PC-3 (cell line): ENCODE measurements at places on chromosomes 12 and 14. TPM values are rescaled to one million over a fixed set of nuclear protein-coding genes. Genes with fewer than 3 reads are reported as not detected.

DNA sequence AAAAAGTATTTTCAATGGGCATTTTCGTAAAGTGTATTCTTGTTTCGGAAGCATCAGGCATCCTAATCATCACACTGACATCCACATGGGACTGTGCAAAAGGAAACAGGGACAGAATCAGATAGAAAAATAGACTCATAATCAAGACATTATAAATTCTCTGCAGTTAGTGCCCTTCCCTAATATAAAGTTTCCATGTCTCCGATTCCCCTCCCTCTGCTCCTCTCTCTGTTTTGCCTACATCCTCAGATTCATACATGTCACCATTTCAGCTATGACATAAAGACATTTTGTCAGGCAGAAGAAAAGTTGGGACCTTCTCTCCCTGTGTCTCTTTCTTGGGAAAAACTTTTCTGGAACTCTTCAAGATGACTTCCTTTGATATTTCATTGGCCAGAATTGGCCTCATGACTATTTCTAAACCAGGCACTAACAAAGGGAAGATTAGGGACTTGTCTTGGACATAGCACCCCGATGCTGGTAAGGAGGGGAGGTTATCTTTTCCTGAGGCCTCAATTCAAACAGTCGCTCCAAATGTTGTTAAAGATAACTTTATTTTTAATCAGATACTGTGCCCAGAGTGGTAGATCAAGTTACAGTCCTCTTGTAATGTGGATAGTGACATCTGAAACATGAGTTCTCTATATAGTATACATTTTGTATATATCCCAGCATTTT, 212.1 kb upstream of the BTG1 start:
- no peaks in the 10 kb centered on the region for H3K4me1 ChIP-seq

The TSPAN8 gene
- 1.3 TPM in 1 of 2 replicates, not detected in the other for total RNA-seq

The AQP6 gene
- not detected in 2 replicates for total RNA-seq

The TMEM179 gene
- total RNA-seq = not detected in 2 replicates

DNA sequence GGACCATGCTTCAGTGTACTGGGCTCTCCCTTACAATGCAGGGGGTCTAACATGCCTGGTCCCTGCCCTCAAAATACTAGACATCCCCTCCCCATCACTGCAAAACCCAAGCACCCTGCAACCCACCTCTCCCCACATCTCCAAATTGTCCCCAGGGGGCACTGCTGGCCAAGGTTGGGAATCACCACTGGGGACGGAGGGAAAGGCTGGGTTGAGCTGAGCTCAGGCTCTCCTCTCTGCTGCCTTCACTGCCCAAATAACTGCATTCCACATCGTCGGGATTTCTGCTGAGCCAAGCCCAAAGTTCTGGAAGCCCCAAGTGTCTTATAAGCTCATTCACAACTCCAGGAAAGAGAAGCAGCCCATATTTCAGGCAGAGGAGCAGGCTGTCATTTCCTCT, 69.6 kb downstream of the NT5DC3 start:
- no peaks in the 10 kb centered on the region for H3K27me3 ChIP-seq
- no peak overlapping the region for H3K4me3 ChIP-seq
- H3K36me3 ChIP-seq = peaks cover 7% of the 10 kb centered on the region; the same call in 1 of the 2 replicates
- no peak overlapping the region for H3K27ac ChIP-seq
- peak; percentile 72 for DNase-seq
- H3K4me1 ChIP-seq = no peaks in the 10 kb centered on the region

The OXA1L gene
- total RNA-seq = 126 and 146 TPM in 2 replicates

GRCh38 chr14:50875359-50876070, 3.7 kb downstream of the ABHD12B start:
- no peaks in the 10 kb centered on the region for H3K27me3 ChIP-seq
- no peak for DNase-seq
- no peak overlapping the region for H3K27ac ChIP-seq
- H3K4me1 ChIP-seq = peaks cover 8% of the 10 kb centered on the region
- no peaks in the 10 kb centered on the region for H3K36me3 ChIP-seq

The SNW1 gene
- 67.5 and 74.5 TPM in 2 replicates for total RNA-seq

The CIROP gene
- not detected in 2 replicates for total RNA-seq

The HVCN1 gene
- 2.2 and 3.3 TPM in 2 replicates for total RNA-seq

DNA sequence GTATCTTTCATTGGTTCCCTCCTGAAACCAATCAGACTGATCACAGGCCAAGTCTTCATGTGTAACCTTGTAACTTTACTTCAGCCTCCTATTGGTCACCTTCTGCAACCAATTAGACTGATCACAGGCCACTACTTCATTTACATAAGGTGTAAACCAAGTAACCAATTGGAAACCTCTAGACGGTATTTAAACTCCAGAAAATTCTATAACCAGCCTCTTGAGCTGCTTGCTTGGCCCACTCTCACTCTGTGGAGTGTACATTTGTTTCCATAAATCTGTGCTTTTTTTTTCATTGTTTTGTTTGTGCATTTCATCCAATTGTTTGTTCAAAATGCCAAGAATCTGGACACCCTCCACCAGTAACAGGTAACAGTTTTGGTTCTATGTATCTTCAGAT, 47.5 kb downstream of the EIF2S3B start:
- no peaks in the 10 kb centered on the region for H3K27me3 ChIP-seq
- H3K4me1 ChIP-seq = peaks cover 10% of the 10 kb centered on the region; the same call in 1 of the 2 replicates
- no peak for DNase-seq
- no peak overlapping the region for H3K27ac ChIP-seq

DNA sequence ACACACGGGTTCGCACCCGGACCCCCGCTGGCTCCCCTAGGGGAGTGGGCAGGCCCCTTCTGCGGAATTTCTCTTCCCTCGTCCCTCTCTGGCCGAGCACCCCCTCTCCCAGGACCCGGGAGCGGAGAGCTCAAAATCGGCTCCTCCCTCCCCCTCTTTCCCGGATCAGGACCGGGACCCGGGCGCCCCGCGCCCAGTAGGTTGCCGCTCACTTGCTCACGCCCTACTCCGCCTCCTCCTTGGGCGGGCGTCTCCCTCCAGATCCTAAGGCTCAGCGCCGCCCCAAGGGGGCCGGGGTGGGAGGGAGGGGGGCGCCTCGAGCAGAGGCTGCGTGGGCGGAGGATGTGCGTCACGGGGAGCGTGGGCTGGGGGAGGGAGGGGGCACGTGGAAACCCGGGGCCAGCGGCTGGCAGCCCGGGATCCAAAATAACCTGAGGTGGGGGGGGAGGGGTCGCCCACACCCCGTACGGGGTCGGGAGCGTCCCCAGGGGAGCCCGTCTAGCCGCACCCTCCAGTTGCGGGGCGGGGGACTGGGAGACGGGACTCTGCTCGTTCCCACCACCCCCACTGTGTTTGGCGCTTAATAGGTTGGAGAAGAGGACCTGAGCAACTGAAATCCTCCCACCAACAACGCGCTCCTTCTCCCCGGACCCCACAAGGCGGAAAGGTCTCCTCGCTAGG, 1.8 kb upstream of the NAB2 start:
- no peaks in the 10 kb centered on the region for H3K36me3 ChIP-seq
- DNase-seq = peak; percentile 83
- no peaks in the 10 kb centered on the region for H3K27me3 ChIP-seq
- peak overlapping the region; percentile 82 for H3K4me3 ChIP-seq
- H3K4me1 ChIP-seq = peaks cover 25% of the 10 kb centered on the region

DNA sequence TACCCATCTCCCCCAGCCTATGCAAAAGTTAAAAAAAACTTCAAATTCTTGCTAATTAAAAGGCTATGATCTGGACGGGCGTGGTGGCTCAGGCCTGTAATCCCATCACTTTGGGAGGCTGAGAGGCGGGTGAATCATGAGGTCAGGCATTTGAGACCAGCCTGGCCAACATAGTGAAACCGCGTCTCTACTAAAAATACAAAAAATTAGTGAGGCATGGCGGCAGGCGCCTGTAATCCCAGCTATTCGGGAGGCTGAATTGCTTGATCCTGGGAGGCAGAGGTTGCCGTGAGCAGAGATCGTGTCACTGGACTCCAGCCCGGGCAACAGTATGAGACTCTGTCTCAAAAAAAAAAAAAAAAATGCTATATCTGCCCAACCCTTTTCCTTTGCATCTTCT, 925.4 kb downstream of the GALC start:
- DNase-seq = no peak
- no peaks in the 10 kb centered on the region for H3K36me3 ChIP-seq
- no peaks in the 10 kb centered on the region for H3K4me1 ChIP-seq
- H3K27me3 ChIP-seq = no peaks in the 10 kb centered on the region
- no peak overlapping the region for H3K4me3 ChIP-seq
